ENCODE measurements at places on chromosomes 12 and 14.

DNA sequence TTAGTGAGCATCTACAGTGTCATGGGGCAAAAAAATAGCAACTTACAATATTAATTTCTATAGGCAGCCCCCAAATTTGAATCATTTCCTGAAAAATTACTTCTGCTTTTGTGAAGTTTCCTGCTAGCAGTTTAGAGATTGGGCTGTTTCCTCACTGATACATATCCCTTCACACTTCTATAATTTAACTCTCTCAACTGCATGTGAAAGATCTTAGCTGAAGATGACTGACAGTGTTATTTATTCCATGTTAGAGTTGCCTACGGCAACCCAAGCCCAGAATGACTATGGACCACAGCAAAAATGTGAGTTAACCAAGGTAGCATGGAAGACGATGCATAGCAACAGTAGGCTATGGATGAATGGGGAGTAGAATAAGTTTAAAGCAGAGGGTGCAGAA lies at the start of gene KLRG1:
TSS of gene KLRG1 (plus strand) at position 134 of the 400 bp plus-strand sequence. CDS start at position 224, 90 bp downstream.
- H3K4me3 ChIP-seq: peak within 1 kb of the TSS; percentile 48
- H3K36me3 ChIP-seq: no peaks in the 10 kb centered on the region
- H3K4me1 ChIP-seq: peaks cover 74% of the 10 kb centered on the region
- peak; percentile 7 for DNase-seq
- H3K27ac ChIP-seq: peak within 1 kb of the TSS; percentile 72
- H3K27me3 ChIP-seq: no peaks in the 10 kb centered on the region

DNA sequence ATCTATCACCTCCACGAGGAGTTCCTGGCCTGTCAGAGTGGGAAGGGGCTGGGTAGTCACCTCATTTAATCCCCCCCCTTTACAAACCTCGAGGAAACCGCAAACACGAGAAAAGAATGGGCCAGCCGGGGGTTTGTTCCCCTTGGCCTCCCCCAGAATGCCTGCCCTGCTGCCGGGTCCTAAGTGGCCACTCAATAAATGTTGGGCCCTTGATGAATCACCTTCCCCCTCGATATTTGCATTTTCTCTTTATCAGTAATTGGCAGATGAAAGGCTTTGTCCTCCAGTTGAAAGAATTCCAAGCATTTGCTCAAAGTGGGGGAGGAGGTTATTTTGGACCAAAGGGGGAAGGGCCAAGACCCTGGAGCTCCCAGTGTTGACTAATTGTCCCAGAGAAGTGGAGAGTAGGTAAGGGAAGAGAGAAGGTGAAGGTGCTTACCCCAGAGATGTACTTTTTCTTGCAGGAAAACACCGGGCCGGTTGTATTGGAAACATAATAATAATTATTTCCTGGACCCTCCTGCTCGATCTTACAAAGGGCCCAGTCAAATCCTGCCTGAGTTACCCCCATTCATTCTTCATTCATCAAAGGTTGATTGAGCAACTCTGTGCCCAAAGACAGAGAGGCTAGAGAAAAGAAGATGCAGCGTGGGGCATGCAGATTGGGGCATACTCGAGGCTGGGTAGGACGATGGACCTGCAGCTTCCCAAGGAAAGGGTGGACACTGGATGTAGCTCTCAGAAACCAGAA lies 1.9 kb upstream of the KDM2B start:
- H3K27ac ChIP-seq: peak overlapping the region; percentile 93
- H3K36me3 ChIP-seq: no peaks in the 10 kb centered on the region
- no peak overlapping the region for H3K4me3 ChIP-seq
- no peak for DNase-seq
- no peaks in the 10 kb centered on the region for H3K27me3 ChIP-seq

- H3K4me3 ChIP-seq: no peak overlapping the region
- no peaks in the 10 kb centered on the region for H3K4me1 ChIP-seq
- H3K27ac ChIP-seq: no peak overlapping the region
- no peak for DNase-seq
- no peaks in the 10 kb centered on the region for H3K27me3 ChIP-seq
These were observed 266.2 kb downstream of the TMTC2 start for GRCh38 chr12:82952946-82953345.

DNA sequence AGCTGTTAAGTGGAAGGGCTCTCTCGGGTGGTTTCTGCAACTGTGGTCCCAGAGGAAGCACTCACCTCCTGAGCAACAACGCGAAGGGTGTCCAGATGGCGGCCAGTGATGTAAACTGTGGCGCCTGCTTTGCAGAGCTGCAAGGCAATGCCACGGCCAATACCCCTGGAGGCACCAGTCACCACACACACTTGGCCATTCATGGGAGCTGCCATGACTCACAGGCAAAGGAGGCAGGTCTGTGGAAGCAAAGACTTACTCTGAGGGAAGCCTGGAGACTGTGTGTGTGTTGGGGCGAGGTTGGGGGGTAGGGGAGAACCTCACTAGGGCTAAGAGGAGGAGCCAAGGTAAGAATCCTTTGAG lies 707 bp downstream of the DHRS1 start:
- DNase-seq: no peak
- H3K27me3 ChIP-seq: no peaks in the 10 kb centered on the region
- peaks cover 47% of the 10 kb centered on the region for H3K4me1 ChIP-seq
- H3K36me3 ChIP-seq: peaks cover 36% of the 10 kb centered on the region

GRCh38 chr14:61350427-61351270 lies 29.3 kb downstream of the PRKCH start:
- no peaks in the 10 kb centered on the region for H3K27me3 ChIP-seq
- no peak for DNase-seq
- no peaks in the 10 kb centered on the region for H3K36me3 ChIP-seq
- H3K4me3 ChIP-seq: peak overlapping the region; percentile 30

DNA sequence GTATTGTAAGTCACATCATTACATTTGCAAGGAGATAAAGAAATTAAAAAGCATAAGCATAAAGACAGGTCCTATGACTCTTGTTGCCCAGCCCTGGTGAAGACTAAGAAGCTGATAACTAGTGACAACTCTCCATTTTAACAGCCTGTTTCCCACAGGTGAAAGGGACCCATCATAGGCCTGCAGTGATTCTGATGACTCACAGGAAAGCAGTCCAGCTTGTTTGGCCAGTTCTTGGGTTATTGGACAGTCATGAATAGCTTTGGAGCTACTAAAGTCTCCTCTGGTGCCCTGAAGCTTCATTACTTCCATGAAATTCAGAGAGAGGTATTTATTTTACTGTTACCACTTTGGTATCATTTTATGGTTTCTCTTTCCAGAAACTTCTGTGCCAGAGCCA lies 55.5 kb upstream of the DYRK2 start:
- H3K27ac ChIP-seq: no peak overlapping the region
- DNase-seq: no peak
- H3K27me3 ChIP-seq: no peaks in the 10 kb centered on the region
- no peaks in the 10 kb centered on the region for H3K36me3 ChIP-seq

GRCh38 chr14:91415794-91416743 lies 1.6 kb downstream of the CCDC88C start:
- DNase-seq: peak; percentile 85
- H3K27me3 ChIP-seq: no peaks in the 10 kb centered on the region
- peak overlapping the region; percentile 87 for H3K27ac ChIP-seq

DNA sequence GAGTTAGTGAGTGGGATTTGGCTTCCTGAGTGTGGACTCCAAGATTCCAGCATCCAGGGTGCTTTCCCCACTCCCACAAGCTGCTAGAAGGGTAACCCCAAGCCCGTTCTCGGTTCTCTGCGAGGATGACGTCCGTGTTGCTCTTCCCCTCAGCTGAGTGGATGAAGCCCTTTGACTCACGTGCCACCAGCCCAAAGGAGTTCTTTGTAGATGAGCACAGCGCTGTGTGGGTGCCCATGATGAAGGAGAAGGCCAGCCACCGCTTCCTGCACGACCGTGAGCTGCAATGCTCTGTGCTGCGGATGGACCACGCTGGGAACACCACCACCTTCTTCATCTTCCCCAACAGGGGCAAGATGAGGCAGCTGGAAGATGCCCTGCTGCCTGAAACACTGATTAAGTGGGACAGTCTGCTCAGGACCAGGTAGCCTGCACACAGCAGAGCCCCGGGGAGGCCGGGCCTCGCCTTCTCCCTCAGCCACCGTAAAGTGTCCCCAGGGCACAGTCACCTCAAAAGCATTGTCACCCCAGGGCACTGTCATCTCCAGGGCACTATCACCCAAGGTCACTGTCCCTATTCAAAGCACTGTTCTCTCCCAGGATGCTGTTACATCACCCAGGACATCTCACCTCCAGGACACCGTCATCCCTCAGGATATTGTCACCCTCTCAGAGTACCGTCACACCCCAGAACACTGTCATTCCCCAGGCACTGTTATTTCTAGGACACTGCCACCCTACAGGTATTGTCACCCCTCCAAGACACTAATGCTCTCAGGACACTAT lies 31.3 kb downstream of the SERPINA3 start:
- no peak for DNase-seq
- H3K27me3 ChIP-seq: no peaks in the 10 kb centered on the region
- H3K4me1 ChIP-seq: no peaks in the 10 kb centered on the region
- H3K27ac ChIP-seq: no peak overlapping the region
- no peak overlapping the region for H3K4me3 ChIP-seq

DNA sequence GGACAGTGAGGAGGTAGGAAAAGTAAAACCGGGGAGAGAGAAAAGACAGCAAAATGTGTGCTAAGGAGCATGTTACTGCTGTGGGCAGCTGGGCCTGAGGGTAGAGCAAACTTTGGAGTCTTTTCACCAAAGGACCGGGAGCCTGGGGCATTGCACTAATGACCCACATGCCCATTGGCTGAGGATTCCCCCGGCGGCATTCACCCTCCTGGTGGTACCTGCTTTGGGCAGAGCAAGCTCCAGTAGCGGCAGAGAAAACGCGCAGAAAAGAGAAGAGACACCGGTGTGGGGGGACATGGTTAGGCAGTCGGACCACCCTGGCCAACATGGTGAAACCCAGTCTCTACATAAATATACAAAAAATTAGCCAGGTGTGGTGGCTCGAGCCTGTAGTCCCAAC lies 83.4 kb upstream of the ESRRB start:
- DNase-seq: no peak
- no peak overlapping the region for H3K27ac ChIP-seq
- no peak overlapping the region for H3K4me3 ChIP-seq
- H3K4me1 ChIP-seq: no peaks in the 10 kb centered on the region
- H3K27me3 ChIP-seq: no peaks in the 10 kb centered on the region

GRCh38 chr12:26153421-26154154 lies 28.8 kb upstream of the BHLHE41 start:
- H3K4me1 ChIP-seq: no peaks in the 10 kb centered on the region
- no peaks in the 10 kb centered on the region for H3K36me3 ChIP-seq
- DNase-seq: no peak
- H3K4me3 ChIP-seq: no peak overlapping the region

GRCh38 chr12:18753481-18754123 lies 15.7 kb downstream of the CAPZA3 start:
- no peak overlapping the region for H3K4me3 ChIP-seq
- no peak for DNase-seq

- H3K4me3 ChIP-seq: no peak overlapping the region
- H3K27ac ChIP-seq: no peak overlapping the region
- H3K4me1 ChIP-seq: no peaks in the 10 kb centered on the region
- H3K36me3 ChIP-seq: no peaks in the 10 kb centered on the region
- H3K27me3 ChIP-seq: no peaks in the 10 kb centered on the region
These were observed 66.5 kb upstream of the DIO3 start for GRCh38 chr14:101494826-101495225.

- H3K4me1 ChIP-seq: no peaks in the 10 kb centered on the region
- H3K4me3 ChIP-seq: no peak overlapping the region
- no peaks in the 10 kb centered on the region for H3K36me3 ChIP-seq
- H3K27ac ChIP-seq: no peak overlapping the region
These were observed 270.9 kb downstream of the ALX1 start for GRCh38 chr12:85550924-85551323.

DNA sequence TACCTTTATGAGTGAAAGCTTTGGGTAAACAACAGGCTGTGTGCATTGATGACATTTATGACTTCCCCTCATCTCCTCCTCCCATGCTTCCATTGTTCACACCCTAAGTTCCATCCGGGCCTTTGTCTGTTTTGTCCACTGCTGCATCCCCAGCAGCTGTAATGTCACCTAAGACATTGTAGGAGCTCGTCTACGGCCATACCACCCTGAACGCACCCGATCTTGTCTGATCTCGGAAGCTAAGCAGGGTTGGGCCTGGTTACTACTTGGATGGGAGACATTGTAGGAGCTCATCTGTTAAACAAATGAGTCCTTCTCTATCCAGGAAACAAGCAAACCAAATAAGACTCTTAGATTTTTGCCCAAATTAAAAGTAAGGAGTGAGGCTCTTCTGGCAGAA lies 40.4 kb upstream of the SYCP3 start:
- DNase-seq: no peak
- H3K27ac ChIP-seq: no peak overlapping the region
- H3K4me3 ChIP-seq: no peak overlapping the region
- no peaks in the 10 kb centered on the region for H3K4me1 ChIP-seq
- peaks cover 4% of the 10 kb centered on the region for H3K36me3 ChIP-seq

DNA sequence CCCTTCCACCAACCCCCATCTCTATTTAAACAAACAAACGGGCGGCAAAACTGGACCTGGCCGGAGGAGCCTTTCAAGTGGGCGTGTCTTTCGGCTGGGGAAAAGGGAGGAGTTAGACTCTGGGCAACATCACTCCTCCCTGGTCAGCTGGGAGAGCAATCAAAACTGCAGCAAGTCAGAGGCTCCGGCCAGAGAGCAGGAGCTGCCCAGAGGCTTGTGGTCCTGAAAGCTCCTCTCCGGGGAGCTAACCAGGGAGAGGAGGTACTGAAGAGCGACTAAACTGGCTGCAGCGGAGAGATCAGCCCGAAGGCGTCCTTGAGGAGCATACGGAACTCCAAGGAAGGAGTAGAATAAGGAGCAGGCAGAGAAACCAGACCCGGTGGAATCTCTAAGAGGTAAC lies at the start of gene NEUROD4:
TSS of gene NEUROD4 (plus strand) at position 191 of the 400 bp plus-strand sequence. CDS start 6,466 bp downstream, outside the sequence.
- no peaks in the 10 kb centered on the region for H3K36me3 ChIP-seq
- DNase-seq: no peak
- no peak within 1 kb of the TSS for H3K4me3 ChIP-seq

DNA sequence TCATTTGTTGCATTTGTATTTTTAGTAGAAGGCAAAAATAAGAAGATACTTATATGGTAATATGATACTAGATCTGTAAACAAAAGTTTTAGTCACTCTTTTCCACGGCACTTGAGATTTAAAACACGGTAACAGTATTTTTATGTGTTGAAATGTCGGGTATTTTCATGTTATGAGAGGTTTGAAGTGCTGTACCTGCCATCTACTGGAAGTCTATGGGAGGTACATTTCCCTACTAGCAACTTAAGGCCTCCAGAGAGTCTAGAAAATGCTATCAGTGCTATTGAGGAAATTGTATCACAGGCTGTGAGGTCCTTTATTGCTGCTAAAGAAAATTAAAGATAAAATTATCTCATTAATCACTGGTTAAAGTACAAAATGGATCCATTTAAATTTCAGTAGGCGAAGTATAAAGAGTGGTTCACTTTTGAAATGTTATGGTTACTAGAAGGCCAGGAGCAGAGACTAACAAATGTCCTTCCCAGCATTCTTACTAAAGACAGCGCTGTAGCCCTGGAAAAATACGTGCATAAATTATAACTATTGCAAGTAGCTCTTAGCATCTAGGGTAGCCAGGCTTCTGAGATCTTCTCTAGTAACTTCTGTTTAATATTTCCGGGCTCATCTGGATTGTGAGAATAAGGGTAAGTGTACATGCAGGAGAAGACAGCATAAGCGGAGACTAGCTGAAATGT lies 77.6 kb upstream of the PRKD1 start:
- no peaks in the 10 kb centered on the region for H3K4me1 ChIP-seq
- H3K27me3 ChIP-seq: no peaks in the 10 kb centered on the region
- no peak overlapping the region for H3K27ac ChIP-seq
- no peak for DNase-seq
- H3K36me3 ChIP-seq: no peaks in the 10 kb centered on the region

- H3K4me1 ChIP-seq: peaks cover 20% of the 10 kb centered on the region
- H3K4me3 ChIP-seq: no peak overlapping the region
- H3K27me3 ChIP-seq: no peaks in the 10 kb centered on the region
- no peak for DNase-seq
These were observed 29.8 kb downstream of the ITPK1 start for GRCh38 chr14:93085911-93086310.

Data from CD8-positive, alpha-beta memory T cell (primary cell).